ENCODE measurements at places on chromosomes 2 and 18. TPM values are rescaled to one million over a fixed set of nuclear protein-coding genes. Genes with fewer than 3 reads are reported as not detected.

- no peak for DNase-seq
Measured at GRCh38 chr18:36195427-36196122, 8.3 kb downstream of the MOCOS start.

The BMP10 gene
- not detected for total RNA-seq

GRCh38 chr2:105761931-105762515, 17.3 kb downstream of the NCK2 start:
- no peak for DNase-seq

DNA sequence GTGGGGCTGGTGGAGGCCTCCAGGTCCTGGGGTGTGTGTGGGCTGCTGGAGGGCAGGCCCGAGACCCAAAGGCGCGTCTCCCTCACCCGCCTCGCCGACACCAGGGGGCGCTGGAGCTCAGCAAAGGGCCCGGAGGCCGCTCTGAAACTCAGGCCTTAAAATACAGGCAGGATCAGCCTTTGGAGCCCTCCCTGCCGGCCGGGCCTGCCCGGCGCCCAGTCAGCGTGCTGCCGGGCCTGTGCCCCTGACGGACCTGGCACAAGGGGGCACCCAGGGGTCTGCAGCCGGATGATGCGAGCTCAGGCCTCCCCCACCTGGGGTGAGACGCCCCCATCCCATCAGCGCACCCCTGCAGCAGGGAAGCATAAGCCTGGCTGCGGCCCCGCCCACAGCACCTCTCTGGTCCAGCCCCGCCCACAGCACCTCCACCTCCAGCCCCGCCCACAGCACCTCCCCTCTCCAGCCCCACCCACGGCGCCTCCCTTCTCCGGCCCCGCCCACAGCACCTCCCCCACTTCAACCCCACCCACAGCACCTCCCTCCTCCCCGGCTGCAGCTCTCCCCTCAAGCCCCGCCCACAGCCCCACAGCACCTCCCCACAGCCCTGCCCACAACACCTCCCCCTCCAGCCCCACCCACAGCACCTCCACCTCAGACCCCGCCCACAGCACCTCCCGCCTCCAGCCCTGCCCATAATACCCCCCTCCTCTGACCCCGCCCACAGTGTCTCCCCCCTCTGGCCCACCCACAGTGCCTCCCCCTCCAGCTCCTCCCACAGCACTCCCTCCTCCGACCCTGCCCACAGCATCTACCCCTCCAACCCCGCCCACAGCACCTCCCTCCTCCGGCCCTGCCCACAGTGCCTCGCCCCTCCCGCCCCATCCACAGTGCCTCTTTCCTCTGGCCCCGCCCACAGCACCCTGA, 92.8 kb upstream of the OTOS start:
- DNase-seq, result peak; percentile 79

The CHRND gene
- not detected for total RNA-seq

DNA sequence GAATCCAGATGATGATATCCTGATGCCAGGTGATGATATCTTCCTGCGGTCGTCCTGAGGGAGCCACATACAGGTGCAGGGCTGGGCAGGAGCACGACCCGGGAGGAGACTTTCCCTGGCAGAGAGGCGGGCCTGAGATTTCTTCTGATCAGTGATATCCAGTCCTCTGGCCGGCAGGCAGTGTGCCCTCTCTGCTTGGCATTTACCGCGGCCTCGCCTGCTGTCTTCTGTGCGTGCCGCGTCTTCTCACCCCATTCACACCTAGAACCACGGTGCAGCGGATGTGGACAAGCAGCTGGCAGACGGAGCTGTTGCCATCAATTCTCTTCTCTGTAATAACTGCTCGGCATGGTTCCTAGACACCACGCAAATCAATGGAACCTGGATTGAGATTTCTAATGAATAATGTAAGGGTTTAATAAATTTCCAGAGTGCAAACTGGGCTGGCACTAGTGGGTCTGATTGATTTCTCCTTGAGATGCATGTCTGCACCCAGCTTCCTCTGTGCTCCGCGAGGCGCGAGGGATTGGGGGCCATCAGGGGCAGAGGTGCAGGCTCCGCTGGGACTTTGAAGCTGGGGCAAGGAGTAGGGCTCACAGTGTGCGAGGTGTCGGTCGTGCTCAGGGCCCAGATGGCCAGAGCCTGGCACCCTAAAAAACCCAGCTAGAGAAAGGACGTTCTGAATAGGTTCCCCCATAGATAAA, 208.9 kb upstream of the HDAC4 start:
- DNase-seq, result no peak

GRCh38 chr2:129058981-129059380, 740.3 kb upstream of the HS6ST1 start:
- no peak for DNase-seq

- DNase-seq, result no peak
Measured at GRCh38 chr2:177474301-177474700, 81.7 kb downstream of the AGPS start.

The TBR1 gene
- total RNA-seq, result not detected

DNA sequence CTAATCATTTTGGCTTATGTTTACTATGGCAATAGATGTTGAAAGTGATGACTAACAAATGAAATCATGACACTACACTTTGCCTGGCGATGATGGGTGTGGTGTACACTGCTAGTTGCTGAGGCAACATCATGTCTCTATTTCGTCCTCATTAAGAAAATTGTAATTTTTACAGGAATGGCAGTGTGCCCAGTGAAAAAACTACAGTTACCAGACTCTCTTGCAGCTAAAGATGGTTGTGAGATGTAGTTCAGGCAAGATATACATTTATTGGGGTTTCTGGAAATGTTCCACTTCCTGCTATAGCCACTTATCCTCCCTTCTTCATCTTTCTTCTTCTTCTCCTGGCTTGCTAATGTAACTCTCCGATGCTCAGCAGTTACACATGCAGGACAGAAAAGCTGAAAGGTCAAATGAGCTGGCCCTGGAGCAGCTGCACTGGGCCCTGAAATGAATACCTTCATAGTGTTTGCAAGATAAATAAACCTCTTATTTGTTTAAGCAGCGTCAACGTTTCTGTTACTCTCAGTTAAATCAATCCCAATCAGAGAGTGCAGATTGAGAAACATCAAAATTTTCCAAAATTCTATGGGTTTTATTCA, 46.0 kb downstream of the SOCS6 start:
- peak; percentile 12 for DNase-seq

DNA sequence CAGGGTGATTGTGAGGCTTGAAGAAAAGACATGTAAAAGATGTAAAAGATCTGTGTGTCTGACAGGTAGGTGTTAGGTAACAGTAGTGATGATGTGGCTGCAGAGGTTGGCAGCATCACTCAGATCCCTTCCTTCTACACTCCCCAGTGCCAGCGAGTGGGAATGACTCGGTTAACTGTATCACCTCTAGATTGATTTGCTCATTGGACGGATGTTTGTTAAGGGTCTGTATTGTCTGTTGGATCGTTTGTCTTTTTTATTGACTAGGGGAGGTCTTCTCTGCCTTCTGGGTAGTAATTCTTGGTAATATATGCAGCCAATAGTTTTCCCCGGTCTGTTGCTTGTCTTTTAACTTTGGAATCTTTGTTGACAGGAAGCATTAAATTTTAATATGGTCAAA, 44.8 kb upstream of the CNGA3 start:
- DNase-seq, result no peak

The TGFBRAP1 gene
- 19.4 TPM for total RNA-seq

DNA sequence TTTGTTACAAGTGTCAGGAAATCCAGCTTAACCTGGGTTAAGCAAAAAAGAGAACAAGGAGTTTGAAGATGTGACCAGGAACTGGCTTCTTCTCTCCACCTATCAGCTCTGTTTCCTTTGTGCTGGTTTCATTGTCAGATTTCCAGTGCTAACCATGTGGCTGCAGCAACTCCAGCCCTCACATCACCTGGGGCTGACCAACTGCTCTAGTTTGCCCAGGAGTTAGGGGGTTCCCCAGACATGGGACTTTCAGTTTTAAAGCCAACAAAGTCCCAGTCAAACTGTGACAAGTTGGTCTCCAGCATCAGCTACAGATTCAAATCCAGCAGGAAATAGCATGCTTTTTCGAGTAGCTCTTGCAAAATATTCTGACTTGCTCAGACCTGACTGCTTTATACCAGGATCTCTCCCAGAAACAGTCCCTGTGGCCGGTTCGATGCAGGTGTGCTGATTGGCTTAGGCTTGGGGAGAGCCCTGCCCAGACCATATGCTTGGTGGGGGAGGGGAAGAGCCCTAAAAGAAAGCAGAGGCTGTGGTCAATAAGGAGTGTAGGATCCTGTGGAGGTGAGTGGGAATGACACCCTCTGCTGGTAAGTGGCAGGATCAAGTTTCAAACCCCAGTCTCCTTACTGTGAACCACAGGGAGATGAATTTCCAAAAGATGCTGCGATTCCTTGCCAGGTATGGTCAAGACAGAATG, 49.5 kb downstream of the KCNE4 start:
- DNase-seq, result peak; percentile 25

GRCh38 chr2:160336635-160337034, 136.6 kb upstream of the ITGB6 start:
- DNase-seq, result no peak

GRCh38 chr2:166158546-166158945, 30.7 kb upstream of the SCN1A start:
- DNase-seq, result no peak
